ENCODE measurements at places on chromosomes 4 and X. TPM values are rescaled to one million over a fixed set of nuclear protein-coding genes. Genes with fewer than 3 reads are reported as not detected.

MAGEE2 gene
- not detected for total RNA-seq

RBMX gene
- 139 TPM for total RNA-seq

FRMPD3 gene
- total RNA-seq = under 0.01 TPM

CFI gene
- total RNA-seq = 10.2 TPM

SRPX2 gene
- 18.2 TPM for total RNA-seq

GAGE12E gene
- total RNA-seq = not detected

AREG gene
- 1.5 TPM for total RNA-seq

TCEAL7 gene
- 32.5 TPM for total RNA-seq
